ENCODE measurements at places on chromosomes 11 and 22. TPM values are rescaled to one million over a fixed set of nuclear protein-coding genes. Genes with fewer than 3 reads are reported as not detected.

Gene KRTAP5-8
- total RNA-seq: 1.1 TPM

Gene MS4A3
- 8.8 TPM for total RNA-seq

Gene MOGAT2
- 0.53 TPM for total RNA-seq

Gene CCDC117
- total RNA-seq: 21.7 TPM

Gene HTR3A
- total RNA-seq: 0.18 TPM

Gene GTSE1
- total RNA-seq: 8.6 TPM

Gene CCDC83
- not detected for total RNA-seq

Gene DDT
- 293 TPM for total RNA-seq

Gene PTPRCAP
- total RNA-seq: 2.5 TPM

Gene OR4A15
- total RNA-seq: not detected

Gene TMEM121B
- 0.93 TPM for total RNA-seq

Gene OR8D1
- not detected for total RNA-seq

Gene PRR33
- total RNA-seq: 1.3 TPM

Gene ARHGAP20
- total RNA-seq: 4.0 TPM

Gene B3GAT1
- total RNA-seq: 1.6 TPM

Gene CCDC89
- total RNA-seq: 3.7 TPM

Gene CRYBB2
- total RNA-seq: not detected

Gene OR10A2
- total RNA-seq: not detected

Gene CEP126
- 2.3 TPM for total RNA-seq
